ENCODE measurements at places on chromosomes 5 and 9.

DNA sequence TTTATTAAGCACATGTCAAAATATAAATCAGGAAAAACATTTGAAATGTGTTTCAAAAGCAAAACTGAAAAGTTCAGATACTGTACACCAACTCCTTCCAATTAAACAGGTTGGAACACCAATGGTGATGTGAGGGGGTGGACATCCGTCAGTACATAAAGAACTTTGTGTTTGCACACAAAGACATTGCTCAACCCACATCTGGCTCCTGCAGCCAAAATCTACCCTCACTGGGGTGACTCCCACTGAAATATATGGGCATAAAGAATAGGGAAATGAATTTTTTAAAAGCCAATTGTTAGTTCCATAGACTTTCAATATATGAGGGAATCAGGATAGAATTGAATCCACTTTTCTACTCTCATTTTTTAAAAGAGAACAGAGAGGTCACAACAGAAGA is 63.9 kb downstream of the MEGF9 start:
- DNase-seq, result no peak

DNA sequence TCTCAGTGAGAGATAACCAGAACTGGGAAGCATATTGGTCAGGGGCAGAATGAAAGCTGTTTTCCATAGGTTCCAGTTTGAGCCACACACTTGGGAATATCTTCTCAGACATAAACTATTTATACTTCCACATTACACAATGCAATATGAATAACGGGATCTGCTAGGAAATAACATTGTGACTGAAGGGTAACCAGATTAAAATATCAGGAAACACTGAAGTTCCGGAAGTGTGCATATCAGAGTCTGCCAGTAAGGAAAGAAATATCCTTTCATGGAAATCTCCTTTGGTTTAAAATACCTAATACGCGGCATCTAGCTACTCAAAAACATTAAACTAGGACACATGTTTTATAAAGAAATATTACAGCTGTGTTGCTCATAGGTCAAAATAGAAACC is 56.3 kb downstream of the ST8SIA4 start:
- no peak for DNase-seq

GRCh38 chr9:88898039-88898720 is 93.1 kb upstream of the S1PR3 start:
- no peak for DNase-seq

- peak; percentile 59 for DNase-seq
Measured at GRCh38 chr5:127909066-127909465, 174.5 kb upstream of the SLC12A2 start.

DNA sequence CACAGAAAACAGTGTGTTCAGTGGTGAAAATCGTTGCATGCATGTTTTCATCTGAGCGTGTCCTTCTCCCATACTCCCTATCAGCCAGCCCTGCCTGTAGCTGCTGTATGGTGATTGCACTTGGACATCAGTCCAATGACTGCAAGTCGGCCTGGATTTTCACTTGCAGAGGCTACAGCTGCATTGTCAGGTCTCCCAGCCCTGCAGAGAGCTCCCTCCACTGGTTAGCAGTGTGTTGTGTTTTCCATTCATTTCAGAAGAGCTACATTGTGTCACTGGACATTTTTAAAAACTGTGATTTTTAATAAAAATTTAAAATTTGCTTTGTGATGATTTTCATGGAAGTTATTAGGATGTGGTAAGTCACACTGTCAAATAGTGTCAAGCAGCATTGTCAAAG is 96.6 kb downstream of the SYK start:
- DNase-seq, result no peak

GRCh38 chr5:100505984-100506670 is 29.0 kb upstream of the FAM174A start:
- DNase-seq, result no peak

- DNase-seq, result no peak
Measured at GRCh38 chr5:132073231-132074013, at the start of gene CSF2. CSF2 (plus strand) TSS chr5:132073789; CDS start chr5:132073824, 35 bp downstream.

GRCh38 chr5:149380466-149381121 is 1.5 kb upstream of the IL17B start:
- no peak for DNase-seq

DNA sequence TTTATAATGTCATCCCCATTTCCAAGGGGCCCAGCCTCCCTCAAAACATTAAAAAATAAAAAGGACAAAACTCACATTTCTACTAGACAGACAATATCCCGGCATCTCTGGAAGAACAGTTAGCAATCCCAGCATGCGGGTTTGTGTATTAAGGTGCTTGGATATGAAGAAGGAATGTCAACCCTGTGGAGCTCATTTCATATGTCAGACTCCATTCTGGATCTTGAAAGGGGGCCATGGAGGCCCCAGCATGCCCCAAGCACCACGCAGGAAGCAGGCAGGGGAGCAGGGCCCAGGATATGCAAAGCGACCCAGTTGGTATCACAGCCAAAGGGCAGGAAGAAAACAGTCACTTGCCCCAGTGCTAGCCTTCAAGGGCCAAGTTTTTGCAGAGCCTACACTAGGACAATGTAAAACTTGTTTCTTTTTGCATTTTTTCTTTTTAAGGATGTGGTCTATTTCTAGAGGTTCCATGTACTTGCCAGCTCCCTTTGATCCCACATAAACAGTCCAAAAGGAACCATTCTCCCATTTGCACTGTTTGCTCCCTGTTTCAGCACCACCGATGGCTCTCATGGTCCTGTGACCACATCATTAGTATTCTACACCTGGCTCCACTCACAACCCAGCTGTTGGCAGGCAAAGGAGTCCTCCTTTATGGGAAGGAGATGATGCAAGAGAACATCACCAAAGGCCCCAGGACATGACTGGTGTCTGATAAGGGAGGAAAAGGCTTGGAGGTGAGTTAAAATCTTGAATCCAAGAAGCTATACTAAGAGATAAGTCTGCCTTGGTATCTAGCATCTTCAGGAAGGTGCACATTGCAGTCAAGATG is 58.3 kb downstream of the FGF1 start:
- DNase-seq, result no peak

- peak; percentile 99 for DNase-seq
Measured at GRCh38 chr9:129110740-129111527, at the start of the genes CRAT and PTPA. CRAT (minus strand) TSS chr9:129110793; CDS start chr9:129110509, 284 bp downstream. PTPA (plus strand) TSS chr9:129111415; CDS start chr9:129111601, 186 bp downstream.

DNA sequence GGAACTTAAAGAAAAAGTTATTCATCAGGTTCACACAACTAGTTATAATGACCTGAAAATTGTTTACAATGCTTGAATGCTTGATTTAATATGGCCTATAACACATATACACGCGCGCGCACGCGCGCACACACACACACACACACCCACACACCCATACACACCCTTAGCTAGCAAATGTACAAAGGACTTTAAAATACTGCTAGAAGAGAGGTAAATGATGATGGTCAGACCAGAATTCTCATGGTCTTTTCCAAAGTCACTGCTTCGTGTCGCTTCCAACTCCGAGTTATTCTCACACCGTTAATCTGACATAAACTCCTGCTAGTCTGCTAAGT is 5.9 kb downstream of the LSM11 start:
- no peak for DNase-seq

DNA sequence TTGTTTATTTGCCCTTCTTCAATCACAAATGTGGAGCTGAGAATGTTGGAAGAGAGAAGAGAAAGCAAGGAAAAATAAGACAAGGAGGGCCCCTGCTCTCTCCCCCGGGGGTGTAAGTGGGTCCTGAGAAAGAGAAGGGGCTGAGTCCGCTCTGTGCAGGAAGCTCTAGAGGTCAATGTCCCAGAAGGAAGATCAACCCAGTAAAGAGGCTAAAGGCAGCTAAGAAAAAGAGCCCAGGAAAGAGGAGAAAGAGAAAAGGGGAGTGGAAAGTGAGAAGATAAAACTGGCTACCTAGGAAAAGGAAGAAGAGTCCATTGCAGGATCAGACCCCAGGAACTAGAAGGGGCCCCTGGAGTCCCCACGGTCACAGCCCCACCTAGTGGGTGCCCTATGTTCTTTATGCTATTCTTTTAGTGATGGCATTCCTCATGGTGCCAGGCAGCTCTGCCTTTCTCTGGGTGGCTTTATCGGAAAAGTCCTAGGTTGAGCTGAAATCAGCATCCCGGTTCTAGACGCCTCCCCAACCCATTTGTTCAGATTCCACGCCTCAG is 583.4 kb downstream of the ACTL7B start:
- peak; percentile 71 for DNase-seq

DNA sequence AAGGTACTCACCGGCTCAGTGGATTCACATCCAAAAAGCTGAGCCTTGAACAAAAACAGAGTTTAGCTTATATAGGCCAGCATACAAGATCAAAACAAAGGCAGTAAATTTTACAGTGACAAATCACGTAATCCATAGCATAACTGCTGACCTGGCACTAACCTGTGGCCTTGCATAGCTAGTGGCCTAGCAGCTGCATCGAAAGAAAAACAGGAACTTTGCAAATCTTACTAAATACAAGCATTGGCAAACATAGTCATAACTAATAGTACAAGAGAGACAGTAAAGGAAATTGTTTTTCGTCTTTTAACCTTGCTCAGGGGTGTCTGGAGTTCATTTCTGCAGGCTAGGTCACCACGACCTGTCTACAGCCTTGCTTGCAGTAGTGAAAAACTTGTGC is 4.8 kb downstream of the HSDL2 start:
- DNase-seq, result no peak

DNA sequence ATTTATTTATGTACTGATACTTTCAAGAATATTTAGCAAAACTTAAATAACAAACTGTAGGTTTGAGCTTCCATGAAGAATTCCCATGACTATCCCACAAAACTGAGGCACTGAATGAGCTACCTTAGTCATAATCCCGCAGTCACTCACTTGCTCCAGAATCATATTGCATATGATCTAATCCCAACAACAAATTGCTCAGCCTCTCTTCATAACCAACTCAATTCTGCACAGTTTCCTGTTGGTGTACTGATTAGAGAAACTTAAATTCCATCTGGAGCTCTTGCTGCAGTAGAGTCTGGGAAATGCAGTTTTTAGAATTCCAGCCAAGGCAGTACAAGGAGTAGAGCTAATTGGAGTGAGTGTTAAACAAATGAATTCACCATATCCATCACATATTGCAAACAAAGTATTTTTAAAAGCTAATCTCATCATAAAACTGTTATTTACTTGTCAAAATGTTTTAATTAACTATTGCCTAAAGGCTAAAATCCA is 35.7 kb upstream of the CDH18 start:
- DNase-seq, result no peak

- no peak for DNase-seq
Measured at GRCh38 chr9:84975926-84976325, 306.4 kb downstream of the NTRK2 start.

- no peak for DNase-seq
Measured at GRCh38 chr5:178290376-178290775, 57.8 kb upstream of the PHYKPL start.

- DNase-seq, result no peak
Measured at GRCh38 chr5:68352166-68352565, 136.6 kb downstream of the PIK3R1 start.

DNA sequence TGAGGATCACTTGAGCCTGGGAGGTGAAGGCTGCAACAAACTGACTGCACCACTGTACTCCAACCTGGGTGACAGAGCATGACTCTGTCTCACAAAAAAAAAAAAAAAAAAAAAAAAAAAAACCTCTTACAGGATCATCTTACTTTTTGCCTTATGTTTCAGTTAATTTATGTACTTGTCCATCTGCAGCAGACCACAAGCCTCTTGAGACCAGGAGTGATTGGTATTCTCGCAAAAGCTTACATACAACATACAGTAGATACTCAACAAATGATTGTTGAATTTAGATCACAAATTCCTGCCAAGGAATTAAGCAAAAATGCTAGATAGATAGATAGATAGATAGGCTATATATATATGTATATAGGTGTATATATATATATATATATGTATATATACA is 12.4 kb downstream of the CEMIP2 start:
- no peak for DNase-seq

DNA sequence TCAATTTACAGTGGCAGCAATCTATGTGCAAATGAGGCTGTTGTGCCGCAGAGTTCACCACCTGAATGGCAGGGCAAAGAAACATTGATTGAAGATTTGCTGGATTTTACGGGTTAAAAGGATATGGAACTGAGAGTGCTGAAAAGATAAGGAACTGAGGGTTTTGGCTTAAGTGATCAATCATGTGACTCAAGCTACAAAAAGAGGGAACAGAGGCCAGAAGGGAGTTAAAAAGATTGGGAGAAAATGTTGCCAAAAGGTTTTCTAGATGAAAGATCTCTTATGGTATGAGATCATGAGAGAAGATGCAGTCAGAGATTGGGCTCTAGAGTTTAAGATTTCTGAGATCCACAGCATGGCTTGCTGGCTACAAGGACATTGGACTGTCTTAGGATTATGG is 7.9 kb upstream of the RIMOC1 start:
- no peak for DNase-seq

- DNase-seq, result no peak
Measured at GRCh38 chr5:122056913-122057312, 21.1 kb downstream of the LOX start.

- DNase-seq, result peak; percentile 75
Measured at GRCh38 chr9:131837316-131837715, 97.4 kb upstream of the RAPGEF1 start.

GRCh38 chr5:135608361-135608760 is 29.6 kb upstream of the CXCL14 start:
- no peak for DNase-seq

DNA sequence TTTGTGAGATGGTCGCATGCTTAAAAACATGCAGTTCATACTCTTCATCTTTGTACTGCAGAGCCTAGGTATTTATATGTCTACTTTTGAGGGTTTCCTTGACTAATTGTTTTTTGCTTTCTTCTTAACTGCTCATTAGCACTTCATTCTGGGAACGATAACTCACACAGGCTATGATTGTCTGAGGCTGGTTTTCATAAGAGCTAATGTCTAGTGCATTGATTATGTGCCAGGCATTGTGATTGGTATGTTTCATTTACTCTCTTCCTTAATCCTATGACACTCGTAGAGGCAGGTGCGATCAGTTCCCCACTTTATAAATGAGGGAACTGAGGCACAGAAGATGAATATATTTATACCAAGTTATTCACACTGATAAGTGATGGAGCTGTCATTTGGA is 93.6 kb downstream of the INSYN2B start:
- DNase-seq, result no peak

DNA sequence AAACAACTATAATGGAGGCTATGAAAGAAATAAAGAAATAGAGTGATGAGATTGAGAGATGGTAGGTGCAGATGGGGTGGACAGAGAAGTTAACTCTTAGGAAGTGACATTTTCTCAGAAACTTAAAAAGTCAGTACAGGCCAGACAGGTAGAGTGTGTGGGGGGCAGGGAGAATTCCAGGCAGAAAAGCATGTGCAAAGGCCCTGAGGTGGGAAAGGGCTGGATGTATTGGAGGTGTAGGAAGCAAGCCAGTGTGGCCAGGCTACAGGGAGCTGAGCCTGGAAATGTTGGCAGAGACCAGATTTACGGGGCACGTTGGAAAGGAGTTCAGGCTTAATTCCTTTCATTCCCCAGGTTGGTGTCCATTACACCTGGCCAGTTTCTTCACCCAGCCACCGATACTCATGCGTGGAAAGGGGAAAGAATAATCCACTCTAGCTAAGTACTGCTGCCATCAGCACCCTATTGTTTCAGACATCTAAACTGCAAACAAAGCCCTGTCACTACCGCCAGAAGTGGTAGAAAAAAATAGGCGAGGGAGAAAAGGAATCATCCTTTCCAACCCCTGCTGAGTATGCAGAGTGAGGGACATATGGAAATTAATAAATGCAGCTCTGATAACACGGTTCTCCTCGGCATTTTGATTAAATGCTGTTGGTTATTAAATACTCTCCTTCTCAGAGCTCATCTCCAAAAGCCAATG is 116.8 kb upstream of the GPR151 start:
- no peak for DNase-seq
